ENCODE measurements at places on chromosomes 6 and 20. TPM values are rescaled to one million over a fixed set of nuclear protein-coding genes. Genes with fewer than 3 reads are reported as not detected.

The AGPAT4 gene
- polyA plus RNA-seq = 1.2 TPM

- DNase-seq = no peak
- H3K4me3 ChIP-seq = no peak overlapping the region
- no peaks in the 10 kb centered on the region for H3K27me3 ChIP-seq
- no peaks in the 10 kb centered on the region for H3K4me1 ChIP-seq
These were observed 3.9 kb downstream of the EPM2A start for GRCh38 chr6:145731447-145731846.

The KIF25 gene
- polyA plus RNA-seq = not detected

GRCh38 chr6:82397962-82398692 is 34.5 kb downstream of the TPBG start:
- no peak for DNase-seq
- no peak overlapping the region for H3K4me3 ChIP-seq
- no peak overlapping the region for H3K27ac ChIP-seq
- no peaks in the 10 kb centered on the region for H3K4me1 ChIP-seq
- H3K27me3 ChIP-seq = no peaks in the 10 kb centered on the region
- H3K36me3 ChIP-seq = no peaks in the 10 kb centered on the region

DNA sequence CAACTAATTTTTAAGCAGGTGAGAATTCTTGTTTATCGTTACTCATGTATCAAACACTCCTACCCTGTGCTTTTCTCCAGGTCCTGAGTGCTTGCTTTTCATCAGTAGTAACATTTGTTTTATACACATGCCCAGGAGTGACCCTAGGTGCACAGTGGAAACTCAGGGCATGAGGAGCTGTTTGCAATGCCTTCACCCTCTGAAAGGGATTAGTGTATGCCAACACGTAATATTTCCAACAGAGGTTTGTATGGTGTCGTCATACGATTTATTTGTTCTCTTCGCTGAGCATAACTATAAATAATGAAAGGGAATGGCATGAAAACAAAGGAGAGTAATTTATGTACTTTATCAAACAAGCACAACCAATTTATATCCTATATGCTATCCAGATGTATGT is 537.4 kb upstream of the MMS22L start:
- H3K4me3 ChIP-seq = no peak overlapping the region
- H3K4me1 ChIP-seq = no peaks in the 10 kb centered on the region
- H3K27ac ChIP-seq = no peak overlapping the region
- no peak for DNase-seq
- H3K27me3 ChIP-seq = no peaks in the 10 kb centered on the region

GRCh38 chr6:159677506-159678165 is 15.4 kb downstream of the SOD2 start:
- no peaks in the 10 kb centered on the region for H3K27me3 ChIP-seq
- H3K27ac ChIP-seq = no peak overlapping the region
- no peak overlapping the region for H3K4me3 ChIP-seq
- no peaks in the 10 kb centered on the region for H3K4me1 ChIP-seq
- no peak for DNase-seq
- peaks cover 20% of the 10 kb centered on the region for H3K36me3 ChIP-seq

DNA sequence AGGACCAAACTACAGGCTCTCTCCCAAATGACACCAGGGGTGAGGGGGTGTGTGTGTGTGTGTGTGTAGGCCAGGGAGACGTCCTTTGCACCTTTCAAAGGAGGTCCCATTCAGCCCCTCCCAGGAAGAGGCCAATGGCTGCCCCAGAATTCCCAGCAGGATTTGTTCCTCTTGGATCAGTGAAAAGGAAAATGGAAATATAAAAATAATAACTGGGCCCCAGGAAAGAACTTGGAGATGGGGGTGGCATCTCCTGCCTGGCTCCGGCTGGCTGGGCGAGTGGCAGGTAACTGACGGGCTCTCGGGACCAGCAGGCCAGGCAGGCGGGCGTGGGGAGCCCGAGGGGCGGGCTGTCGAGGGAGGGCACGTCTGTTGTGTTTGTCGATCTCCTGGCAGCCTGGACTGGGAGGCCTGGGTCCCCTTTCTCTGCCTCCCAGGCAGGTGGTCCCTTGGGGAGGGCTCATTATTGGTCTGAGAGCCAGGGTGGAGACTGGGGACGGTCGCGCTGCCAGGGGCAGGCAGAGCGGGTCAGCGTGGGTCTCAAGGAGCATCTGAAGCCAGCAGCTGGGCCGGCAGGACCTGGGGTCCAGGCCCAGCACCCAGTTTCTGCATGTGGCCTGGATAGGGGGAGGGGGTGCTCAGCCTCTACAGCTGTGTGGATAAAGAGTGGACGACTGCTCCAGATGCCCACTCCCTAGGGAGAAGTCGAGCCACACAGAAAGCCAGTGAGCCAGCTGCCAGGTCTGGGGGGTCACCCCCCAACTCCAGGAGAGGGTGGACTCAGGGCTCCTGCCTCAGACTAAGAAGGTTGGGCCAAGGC is 3.1 kb downstream of the NOL4L start:
- H3K4me1 ChIP-seq = peaks cover 52% of the 10 kb centered on the region
- no peak overlapping the region for H3K4me3 ChIP-seq
- no peak for DNase-seq
- H3K27ac ChIP-seq = peak overlapping the region; percentile 70
- H3K27me3 ChIP-seq = no peaks in the 10 kb centered on the region

The C6orf52 gene
- polyA plus RNA-seq = 1.3 TPM

DNA sequence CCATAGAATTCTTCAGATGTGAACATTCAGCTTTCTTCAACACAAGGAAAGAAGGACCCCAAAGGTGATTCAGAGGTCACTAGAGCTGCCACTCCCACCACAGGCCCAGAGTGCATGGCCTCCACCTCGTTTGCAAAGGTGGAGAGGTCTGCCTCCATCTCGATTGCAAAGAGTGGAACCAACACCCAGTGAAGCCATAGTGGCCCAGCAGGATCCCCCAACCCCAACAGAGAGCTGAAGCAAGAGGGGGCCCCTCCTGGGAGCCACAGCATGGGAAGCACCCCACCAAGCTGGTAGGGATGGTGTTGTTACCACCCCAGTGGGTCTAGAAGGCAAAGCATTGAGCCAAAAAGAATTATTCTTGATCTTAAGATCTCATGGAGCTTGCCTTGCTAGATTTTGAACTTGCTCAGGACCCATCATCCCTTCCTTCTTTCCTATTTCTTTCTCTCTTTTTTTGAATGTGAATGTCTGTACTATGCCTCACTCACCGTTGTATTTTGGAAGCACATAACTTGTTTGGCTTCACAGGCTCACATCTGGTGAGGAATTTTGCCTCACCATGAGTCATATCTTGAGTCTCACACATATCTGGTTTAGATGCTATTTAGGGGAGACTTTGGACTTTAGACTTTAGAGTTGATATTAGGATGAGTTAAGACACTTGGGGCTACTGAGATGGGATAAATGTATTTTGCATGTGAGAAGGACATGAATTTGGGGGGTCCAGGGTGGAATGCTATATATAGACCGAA is 119.2 kb downstream of the ANKRD60 start:
- H3K27me3 ChIP-seq = no peaks in the 10 kb centered on the region
- no peaks in the 10 kb centered on the region for H3K36me3 ChIP-seq
- H3K4me1 ChIP-seq = no peaks in the 10 kb centered on the region
- no peak for DNase-seq
- no peak overlapping the region for H3K4me3 ChIP-seq

The HDGFL1 gene
- not detected for polyA plus RNA-seq

GRCh38 chr20:56945057-56945456 is 316.0 kb downstream of the TFAP2C start:
- H3K27me3 ChIP-seq = no peaks in the 10 kb centered on the region
- H3K36me3 ChIP-seq = no peaks in the 10 kb centered on the region

DNA sequence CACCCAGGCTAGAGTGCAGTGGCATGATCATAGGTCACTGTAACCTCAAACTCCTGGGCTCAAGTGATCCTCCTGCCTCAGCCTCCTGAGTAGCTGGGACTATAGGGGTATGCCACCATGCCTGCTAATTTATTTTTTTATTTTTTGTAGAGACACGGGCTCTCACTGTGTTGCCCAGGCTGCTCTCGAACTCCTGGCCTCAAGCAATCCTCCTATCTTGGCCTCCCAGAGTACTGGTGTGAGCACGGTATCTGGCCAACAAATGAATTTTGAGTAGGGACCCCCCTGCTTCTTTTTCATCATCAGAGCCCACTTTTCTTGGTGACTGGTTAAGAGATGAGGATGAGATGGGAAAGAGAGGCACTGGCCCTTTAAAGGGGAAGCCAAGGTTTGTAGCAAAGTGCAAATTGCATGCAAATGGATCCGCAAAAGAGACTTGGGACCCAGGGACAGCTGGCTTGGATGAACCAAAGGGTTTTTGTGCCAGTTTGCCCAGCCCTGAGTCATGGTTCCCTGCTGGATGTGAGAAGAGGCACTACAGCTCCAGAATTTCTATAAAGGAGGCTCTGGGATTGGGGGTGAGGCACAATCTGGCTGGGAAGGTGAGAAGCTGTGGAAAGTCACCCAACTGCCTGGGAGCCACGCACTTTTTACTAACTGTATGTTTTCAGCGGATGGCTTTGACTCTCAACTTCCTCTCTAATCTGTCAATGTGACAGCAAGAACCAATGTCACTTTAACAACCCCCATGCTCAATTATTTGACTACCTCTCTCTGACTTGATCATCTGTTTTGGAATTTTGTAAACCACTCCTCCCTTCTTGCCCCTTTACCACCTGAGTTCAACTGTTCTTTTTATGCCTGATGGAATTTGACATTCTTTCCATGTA is 58.7 kb upstream of the RNF24 start:
- no peaks in the 10 kb centered on the region for H3K36me3 ChIP-seq
- no peak overlapping the region for H3K27ac ChIP-seq
- no peak for DNase-seq
- H3K27me3 ChIP-seq = no peaks in the 10 kb centered on the region

The HTR1E gene
- polyA plus RNA-seq = not detected

GRCh38 chr20:17816804-17817587 is 117.2 kb downstream of the BANF2 start:
- no peak overlapping the region for H3K4me3 ChIP-seq
- no peaks in the 10 kb centered on the region for H3K36me3 ChIP-seq
- no peaks in the 10 kb centered on the region for H3K4me1 ChIP-seq
- H3K27me3 ChIP-seq = no peaks in the 10 kb centered on the region

DNA sequence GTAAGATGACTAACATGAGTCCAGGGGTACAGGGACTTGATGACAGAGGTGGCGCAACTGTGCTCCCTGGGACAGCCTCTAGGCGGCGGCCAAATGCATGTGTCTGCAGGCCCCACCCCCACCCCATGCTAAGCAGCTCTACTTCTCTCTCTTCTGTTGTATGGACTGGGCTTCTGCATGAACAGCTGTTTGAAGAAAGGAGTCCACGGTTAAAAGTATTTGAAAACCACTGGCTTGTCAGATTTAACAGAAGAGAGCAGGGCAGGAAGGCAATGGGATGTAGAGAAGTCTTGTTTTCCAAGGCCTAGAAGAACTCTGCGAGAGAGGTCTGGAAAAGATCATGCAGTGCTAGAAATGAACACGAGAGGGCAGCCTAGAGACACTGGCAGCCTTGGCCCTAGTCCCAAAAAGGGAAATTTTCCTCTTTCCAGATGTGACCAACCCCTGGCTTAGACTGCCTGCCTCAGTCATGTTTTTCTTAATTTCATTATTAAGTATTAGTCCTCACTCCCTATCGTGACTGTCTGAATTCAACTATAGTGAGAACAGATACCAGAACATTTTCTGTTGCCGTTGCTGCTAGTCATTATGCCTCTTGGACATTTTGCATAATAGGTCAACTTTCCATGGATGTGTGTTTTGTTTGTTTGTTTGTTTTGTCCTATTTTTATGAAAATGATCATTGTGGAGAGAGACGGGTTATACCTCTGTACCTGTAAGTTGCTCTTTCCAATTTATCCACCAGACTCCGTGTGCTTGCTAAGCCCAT is 265.0 kb downstream of the ADGRG6 start:
- peak; percentile 53 for DNase-seq
- H3K27me3 ChIP-seq = no peaks in the 10 kb centered on the region
- no peaks in the 10 kb centered on the region for H3K36me3 ChIP-seq
- H3K4me3 ChIP-seq = no peak overlapping the region
- peaks cover 60% of the 10 kb centered on the region for H3K4me1 ChIP-seq

The RIOK1 gene
- 17.2 TPM for polyA plus RNA-seq

The ZFP57 gene
- 3.3 TPM for polyA plus RNA-seq

DNA sequence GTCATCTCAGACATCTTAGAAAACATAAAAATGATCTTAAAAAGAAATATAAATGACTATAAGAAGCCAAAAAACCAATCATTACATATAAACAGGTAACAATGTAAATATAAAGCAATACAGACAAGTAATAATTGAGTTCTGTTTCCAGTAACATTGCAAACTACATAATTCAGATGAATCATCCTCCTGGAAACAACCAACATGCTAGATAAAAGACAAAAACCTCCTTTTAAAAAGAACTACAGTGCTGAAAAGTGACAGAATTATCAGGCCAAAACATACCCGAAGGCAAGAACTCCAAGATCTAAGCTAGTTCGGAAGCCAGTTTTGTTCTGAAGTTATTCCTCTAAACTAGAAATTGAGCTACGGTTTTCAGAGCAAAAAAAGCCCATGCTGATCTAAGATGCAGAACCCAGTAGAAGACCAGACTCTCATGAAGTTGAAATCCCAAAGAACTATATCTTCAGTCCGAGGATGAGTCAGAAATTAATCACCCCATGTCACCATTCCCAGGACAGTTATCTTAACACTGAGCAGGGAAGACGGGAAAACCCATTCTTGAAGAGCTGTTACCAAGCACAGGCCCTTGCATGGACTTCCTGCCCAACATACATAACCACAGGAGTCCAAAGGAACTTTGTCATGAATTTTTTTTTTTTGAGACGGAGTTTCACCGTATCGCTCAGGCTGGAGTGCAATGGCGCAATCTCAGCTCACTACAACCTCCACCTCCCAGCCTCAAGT is 9.8 kb downstream of the PGM3 start:
- no peak overlapping the region for H3K4me3 ChIP-seq
- H3K27ac ChIP-seq = no peak overlapping the region
- DNase-seq = no peak
- H3K36me3 ChIP-seq = peaks cover 30% of the 10 kb centered on the region
- H3K4me1 ChIP-seq = no peaks in the 10 kb centered on the region
- H3K27me3 ChIP-seq = no peaks in the 10 kb centered on the region

The HLA-DMB gene
- 8.2 TPM for polyA plus RNA-seq

DNA sequence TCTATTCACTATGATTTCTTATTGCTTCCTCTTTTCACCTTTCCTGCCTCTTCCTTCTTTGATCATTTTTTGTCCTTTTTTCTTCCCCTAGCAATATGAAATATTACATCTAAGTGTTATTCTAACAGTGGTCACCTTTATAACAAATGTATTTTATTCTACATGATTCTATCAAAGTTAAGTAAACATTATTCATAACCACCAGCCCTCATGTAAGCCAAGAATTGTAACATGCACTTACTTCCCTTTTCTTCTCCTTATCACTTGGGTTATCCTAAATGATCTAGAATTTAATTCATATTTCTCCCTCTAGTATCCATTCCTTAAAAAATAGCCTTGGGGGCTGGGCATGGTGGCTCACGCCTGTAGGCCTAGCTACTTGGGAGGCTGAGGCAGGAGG is 88.3 kb upstream of the SLC22A23 start:
- no peak overlapping the region for H3K27ac ChIP-seq
- H3K4me1 ChIP-seq = no peaks in the 10 kb centered on the region
- no peak overlapping the region for H3K4me3 ChIP-seq
- no peaks in the 10 kb centered on the region for H3K27me3 ChIP-seq
- no peak for DNase-seq
- H3K36me3 ChIP-seq = no peaks in the 10 kb centered on the region

Data from naive thymus-derived CD4-positive, alpha-beta T cell (primary cell).